ENCODE measurements at places on chromosomes 13 and 19.

DNA sequence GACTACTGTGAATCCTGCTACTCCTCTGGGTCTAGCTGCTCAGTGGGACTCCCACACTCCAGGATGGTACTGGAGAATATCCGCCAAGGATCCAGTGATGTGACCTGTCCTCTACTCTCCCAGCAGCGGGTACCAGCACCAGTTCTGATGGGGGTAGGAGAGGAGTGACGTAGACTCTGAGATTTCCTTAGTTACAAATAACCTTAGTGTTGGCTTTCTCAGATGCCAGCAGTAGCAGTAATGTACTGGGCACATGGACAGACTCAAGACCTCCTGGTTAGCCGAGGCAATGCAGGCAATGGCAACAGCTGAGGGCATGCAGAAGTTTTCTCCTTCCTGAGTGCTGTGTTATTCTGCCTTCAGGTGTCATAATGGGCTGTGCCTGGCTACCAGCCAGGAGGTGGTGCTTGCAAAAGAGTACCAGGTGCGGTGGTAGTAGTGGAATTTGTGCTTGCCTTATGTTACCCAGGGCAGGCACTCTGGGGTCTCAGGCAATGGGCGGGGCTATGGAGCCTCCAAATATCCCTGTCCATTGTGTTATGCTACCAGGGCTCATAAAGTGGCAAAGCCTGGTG is 105.3 kb upstream of the KLF5 start:
- no peak for DNase-seq

- DNase-seq: no peak
Measured at GRCh38 chr19:40231057-40231456, 4.6 kb upstream of the CCNP start.

DNA sequence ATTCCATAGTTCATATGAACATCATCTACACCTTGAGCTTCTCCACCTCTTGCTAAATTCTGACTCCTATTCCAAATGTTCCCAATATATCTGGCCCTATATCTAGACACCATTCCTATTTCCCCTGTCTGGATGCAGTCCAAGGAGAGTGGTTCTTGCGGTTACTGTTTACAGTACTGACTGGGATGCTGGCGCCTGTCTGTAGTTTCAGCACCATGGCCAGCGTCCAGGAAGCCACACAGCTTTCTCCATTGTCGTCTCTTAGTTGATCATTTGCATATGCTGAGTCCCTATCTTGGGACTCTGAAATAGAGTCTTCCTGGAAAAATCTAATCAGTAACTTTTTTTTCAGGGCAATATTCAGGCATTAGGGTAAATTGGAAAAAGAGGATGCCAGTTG is 14.9 kb downstream of the LAIR2 start:
- no peak for DNase-seq

GRCh38 chr19:40365613-40366401 is 17.3 kb downstream of the PLD3 start:
- peak; percentile 66 for DNase-seq

DNA sequence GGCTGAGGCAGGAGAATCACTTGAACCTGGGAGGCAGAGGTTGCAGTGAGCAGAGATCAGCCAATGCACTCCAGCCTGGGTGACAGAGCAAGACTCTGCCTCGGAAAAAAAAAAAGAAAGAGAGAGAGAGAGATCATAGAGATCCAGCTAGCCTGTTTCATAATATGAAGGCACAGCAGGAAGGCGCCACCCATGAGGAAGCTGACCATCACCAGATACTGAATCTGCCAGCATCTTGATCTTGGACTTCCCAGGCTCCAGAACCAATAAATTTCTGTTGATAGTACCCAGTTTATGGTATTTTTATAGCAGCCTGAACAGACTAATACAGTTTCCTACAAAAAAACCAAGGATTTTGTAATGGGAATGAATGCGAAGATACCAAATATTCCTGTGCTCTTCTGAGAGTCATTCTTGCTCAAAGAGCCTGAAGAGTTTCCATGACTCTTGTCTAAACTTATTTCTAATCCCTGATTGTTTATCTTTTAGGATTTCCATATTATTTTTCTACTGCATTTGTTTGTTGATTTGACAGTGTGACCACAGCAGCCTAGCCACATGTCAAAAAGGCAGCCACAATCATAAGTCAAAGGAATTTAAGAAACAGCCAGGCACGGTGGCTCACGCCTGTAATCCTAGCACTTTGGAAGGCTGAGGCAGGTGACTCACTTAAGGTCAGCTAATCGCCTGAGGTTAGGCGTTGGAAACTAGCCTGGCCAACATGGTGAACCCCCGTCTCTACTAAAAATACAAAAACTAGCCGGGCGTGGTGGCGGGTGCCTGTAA is 37.7 kb upstream of the PDCD5 start:
- DNase-seq: no peak

- no peak for DNase-seq
Measured at GRCh38 chr13:111908361-111908760, 158.6 kb upstream of the SOX1 start.

DNA sequence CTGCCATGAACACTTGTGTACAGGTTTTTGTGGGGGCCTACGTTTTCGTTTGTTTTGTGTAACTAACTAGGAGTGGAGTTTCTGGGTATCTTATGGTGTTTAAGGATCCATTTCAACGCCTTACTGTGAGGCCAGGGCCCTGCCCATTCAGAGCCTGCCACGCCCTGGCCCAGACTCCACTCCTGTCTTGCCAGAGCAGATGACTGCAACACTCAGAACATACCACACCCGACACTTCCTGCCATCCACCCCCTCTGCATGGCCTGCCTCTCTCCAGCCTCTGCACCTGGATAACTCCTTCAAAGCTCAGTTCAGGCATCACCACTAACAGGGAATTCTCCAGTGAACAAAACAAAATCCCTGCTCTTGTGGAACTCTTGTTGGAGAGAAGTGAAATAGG is 43.2 kb downstream of the RGCC start:
- peak; percentile 57 for DNase-seq

GRCh38 chr19:478236-478903 is 17.5 kb upstream of the SHC2 start:
- no peak for DNase-seq

GRCh38 chr19:43784241-43784980 is 3.6 kb upstream of the KCNN4 start:
- DNase-seq: peak; percentile 79

- no peak for DNase-seq
Measured at GRCh38 chr19:35379992-35380391, 9.1 kb downstream of the GPR42 start.

- DNase-seq: no peak
Measured at GRCh38 chr19:27657271-27658051, 1555.5 kb downstream of the UQCRFS1 start.

DNA sequence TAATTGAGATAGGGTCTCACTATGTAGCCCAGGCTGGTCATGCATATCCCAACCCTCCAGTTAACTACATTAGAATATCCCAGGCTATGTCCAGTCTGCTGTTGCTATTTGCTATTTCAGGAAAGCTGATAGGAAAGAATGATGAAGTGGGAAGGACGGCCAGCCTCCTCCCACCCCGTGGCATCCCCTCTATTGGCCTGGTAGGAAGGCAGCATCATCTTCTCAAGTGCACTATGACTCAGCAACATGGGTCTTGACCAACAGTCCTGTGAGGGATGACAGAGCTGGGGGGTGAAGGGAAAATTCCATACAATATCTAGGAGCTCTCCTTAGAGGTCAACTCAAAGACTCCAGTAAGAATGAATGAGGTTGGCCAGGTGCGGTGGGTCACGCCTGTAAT is 48.0 kb upstream of the ABCC4 start:
- no peak for DNase-seq

DNA sequence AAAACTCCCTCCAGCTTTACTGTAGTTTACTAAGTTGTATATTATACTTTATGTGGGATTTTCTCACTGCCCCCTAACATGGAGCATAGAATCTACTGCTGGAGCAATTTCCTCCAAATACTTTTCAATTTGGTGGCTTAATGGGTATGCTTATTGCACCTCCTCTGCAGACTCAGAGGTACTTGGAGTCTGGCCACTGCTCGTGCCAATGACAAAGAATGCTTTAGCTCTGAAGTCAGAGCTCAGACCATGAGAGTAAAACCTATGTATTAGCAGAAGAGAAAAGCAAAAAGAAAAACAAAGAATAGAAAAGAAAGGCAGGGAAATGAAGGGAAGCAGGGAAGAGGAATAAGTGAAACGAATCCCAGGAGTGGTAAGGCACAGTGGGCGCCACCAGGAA is 71.9 kb downstream of the SUCLA2 start:
- DNase-seq: no peak

- no peak for DNase-seq
Measured at GRCh38 chr13:47846886-47847285, 154.2 kb downstream of the SUCLA2 start.

GRCh38 chr19:36139120-36139472 is 770 bp upstream of the CAPNS1 start:
- DNase-seq: no peak

- no peak for DNase-seq
Measured at GRCh38 chr19:42762789-42763188, 2.7 kb downstream of the PSG8 start.

DNA sequence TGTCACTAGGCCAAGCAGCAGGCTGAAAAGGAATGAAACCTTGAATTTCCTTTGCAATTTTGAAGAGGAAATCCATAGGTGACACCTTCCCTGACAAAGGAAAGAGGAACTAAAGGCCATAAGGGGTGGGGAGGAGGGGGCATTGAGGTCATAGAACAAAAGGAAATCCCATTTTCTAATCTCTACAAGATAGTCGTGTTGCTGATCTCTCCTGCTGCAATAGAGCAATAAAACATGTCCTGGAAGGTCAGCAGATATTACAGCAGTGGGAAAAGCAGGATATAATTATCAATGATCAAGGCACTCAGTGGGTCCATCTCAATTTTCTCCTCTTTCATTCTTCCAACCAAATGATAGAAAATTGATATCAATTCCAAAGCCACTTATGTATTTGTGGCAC is 20.3 kb upstream of the RAP2A start:
- no peak for DNase-seq

DNA sequence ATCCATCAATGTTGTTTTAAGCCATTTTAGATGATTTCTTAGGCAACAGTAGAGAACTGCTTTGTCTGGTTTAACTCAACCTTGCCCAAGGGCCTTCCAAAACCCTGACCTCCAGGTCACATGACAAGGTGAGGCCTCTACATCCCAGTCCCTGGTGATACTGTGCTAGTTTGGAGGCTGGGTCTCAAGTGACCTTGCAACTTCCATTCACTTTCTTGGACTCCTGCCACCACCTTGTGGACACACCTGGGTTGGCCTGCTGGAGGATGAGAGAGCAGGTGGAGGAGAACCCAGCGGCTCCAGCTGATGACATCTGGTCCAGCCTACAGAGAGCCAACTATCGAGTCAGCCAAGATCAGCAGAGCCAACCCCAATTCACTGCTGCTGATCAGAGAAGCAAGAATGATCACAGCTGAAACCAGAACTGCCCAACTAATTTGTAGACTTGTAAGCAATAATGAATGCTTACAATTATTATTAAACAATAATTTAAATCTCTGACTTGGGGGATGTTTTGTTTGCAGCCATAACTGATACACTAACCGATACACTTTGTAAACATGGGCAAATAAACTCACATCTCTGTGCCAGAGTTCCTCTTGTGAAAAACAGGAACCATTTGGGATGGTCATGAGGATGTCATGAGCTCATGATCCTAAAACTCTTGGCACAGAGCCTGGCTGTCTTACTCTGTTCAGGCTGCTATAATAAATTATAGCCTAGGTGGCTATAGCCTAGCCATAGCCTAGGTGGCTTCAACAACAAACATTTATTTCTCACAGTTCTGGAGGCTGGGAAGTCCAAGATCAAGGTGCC is 11.5 kb downstream of the FAM187B start:
- no peak for DNase-seq

GRCh38 chr13:40619479-40619814 is 47.0 kb downstream of the FOXO1 start:
- DNase-seq: no peak

- no peak for DNase-seq
Measured at GRCh38 chr13:42149136-42149535, 100.7 kb downstream of the DGKH start.

- DNase-seq: peak; percentile 51
Measured at GRCh38 chr19:18274781-18275356, 617 bp upstream of the IQCN start.

GRCh38 chr13:51873117-51873798 is 11.5 kb downstream of the CCDC70 start:
- DNase-seq: no peak

DNA sequence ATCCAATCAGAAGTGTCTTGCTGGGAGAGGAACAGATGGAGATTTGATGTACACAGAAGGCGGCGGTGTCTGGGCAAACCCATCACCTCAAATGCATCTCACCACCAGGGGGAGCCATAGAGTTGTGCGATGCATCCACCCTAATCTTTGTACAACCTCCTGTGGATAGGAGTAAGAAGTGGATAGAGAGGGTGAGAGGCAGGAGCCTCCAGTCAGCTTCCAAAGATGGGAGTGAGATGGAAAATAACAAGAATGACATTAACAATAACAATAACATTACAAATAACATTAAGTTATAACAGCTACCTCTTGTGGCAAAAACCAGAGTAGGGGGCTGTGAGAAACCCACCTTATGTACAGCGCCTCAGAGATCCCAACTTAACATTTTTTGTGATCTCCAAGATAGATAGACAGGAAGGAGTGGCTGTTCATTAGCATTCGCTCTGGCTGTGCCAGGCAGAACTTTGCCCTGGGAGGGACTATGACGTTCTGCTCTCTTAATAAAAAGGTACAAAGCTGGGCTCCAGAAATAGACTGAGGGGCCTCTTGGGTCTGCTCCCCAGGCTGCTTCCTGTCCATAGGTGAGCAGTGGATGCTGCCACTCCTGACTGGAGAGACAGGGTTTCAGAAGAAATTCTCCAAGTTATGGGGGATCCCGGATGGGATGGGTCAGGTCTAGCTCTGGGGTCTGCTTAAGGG is 5.2 kb upstream of the CEACAM18 start:
- peak; percentile 87 for DNase-seq

DNA sequence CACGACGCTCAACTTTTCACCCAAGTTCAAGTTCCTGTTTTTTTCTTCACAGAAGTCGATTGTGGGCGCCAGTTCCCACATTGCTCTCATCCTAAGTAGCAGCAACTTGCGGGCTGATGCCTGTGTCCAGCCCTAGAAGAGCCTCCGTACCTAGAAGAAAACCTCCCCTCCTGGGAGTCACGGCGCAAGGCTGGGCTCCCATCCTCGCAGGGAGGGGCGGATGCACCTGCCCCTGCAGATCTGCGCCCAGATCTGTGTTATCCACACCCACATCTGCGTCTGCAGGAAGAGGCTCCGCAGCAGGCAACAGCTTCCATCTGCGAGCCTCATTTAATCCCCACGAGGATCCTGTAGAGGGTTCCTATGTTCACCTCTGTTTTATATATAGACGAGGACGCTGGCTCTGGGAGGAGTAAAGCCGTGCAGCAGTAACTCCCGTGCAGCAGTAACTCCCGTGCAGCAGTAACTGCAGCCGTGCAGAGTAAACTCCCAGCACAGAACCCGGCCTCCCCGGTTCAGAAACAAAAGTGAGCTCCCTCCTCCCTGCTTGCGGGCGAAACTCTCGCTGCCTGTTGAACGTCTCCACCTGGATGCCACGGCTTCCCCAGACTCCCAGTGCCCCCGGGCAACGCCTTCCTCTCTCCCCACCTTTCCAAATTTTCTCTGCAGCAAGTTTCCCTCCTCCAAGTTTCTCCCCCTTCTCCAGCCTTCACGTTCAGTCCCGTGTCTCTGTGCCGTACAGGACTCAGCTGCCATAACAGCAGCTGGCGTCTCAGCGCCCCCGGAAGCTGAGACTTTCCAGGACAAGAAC is 23.5 kb upstream of the LAIR1 start:
- DNase-seq: no peak
